ENCODE measurements at places on chromosomes 1 and 21. TPM values are rescaled to one million over a fixed set of nuclear protein-coding genes. Genes with fewer than 3 reads are reported as not detected.

The OR6N2 gene
- total RNA-seq, result not detected

The NMNAT1 gene
- total RNA-seq, result 2.8 TPM

- no peak overlapping the region for H3K27ac ChIP-seq
- no peaks in the 10 kb centered on the region for H3K27me3 ChIP-seq
Measured at GRCh38 chr1:154547105-154547732, 11.2 kb downstream of the UBE2Q1 start.

DNA sequence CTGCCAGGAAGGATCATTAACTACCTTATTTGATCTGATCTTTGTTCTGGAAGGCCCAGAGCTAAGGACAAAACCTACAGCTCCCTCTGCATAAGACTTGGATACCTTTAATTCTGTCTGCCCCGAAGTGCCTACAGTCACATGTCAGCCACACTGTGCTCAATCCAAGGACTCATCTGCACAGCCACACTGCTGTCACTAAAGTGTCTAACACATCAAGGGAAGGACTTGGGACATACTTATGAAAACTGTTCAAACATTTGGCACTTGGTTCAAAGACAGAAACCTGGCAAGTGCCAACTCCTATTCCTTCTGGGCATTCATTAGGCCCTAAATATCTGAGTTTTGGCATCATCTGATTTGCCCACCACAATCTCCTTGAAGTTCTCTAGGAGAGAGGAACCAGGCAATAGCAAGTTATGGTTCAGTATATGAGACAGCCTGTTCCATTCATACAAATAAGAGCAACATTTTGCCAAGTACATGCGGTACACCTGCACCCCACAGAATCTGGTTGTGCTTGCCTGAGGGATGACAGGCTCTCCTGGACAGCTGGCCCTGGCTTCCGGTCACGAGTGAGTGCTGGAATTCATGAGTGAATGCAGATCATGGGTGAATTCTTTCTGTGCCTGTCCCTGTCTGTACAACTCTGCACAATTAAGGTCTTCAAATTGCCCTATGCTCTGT is 105.9 kb downstream of the KCNK1 start:
- peaks cover 6% of the 10 kb centered on the region for H3K36me3 ChIP-seq
- H3K27me3 ChIP-seq, result peaks cover 6% of the 10 kb centered on the region
- no peak for DNase-seq
- no peak overlapping the region for H3K4me3 ChIP-seq
- no peak overlapping the region for H3K27ac ChIP-seq
- peaks cover 17% of the 10 kb centered on the region for H3K4me1 ChIP-seq

DNA sequence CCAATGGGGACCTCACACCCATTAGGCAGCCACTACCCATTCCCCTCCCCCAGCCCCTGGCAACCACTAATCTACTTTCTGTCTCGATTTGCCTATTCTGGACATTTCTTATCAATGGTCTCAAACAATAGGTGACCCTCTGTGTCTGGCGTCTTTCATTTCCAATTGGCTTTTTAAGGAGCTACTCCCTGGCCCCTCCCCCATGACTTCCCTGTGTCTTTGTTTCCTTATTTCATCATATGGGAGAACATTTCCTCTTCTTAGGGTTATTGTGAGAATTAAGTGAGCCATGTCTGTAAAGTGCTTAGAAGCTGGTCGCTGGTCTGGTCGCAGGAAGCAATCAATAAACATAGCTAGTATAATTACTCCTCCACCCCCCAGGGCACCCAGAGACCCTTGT is 80.9 kb downstream of the SPSB1 start:
- H3K36me3 ChIP-seq, result no peaks in the 10 kb centered on the region
- H3K4me3 ChIP-seq, result no peak overlapping the region
- no peak for DNase-seq
- H3K27me3 ChIP-seq, result no peaks in the 10 kb centered on the region

- DNase-seq, result peak; percentile 39
- no peaks in the 10 kb centered on the region for H3K36me3 ChIP-seq
- H3K27me3 ChIP-seq, result no peaks in the 10 kb centered on the region
- H3K4me3 ChIP-seq, result no peak overlapping the region
- H3K27ac ChIP-seq, result no peak overlapping the region
Measured at GRCh38 chr1:29893046-29893723, 656.9 kb downstream of the PTPRU start.

- no peaks in the 10 kb centered on the region for H3K4me1 ChIP-seq
- H3K27ac ChIP-seq, result no peak overlapping the region
- H3K4me3 ChIP-seq, result no peak overlapping the region
- no peaks in the 10 kb centered on the region for H3K27me3 ChIP-seq
- no peak for DNase-seq
Measured at GRCh38 chr1:29732453-29732852, 496.1 kb downstream of the PTPRU start.

GRCh38 chr1:41682845-41683625 is 198.6 kb upstream of the EDN2 start:
- H3K27ac ChIP-seq, result no peak overlapping the region
- H3K4me1 ChIP-seq, result 0 out of 2 replicates have a peak, but pooled peaks cover 4% of the 10 kb centered on the region
- H3K4me3 ChIP-seq, result no peak overlapping the region
- no peaks in the 10 kb centered on the region for H3K36me3 ChIP-seq
- DNase-seq, result no peak

GRCh38 chr1:87330885-87331364 is 2.2 kb downstream of the LMO4 start:
- peak overlapping the region; percentile 85 for H3K4me3 ChIP-seq
- H3K27ac ChIP-seq, result peak overlapping the region; percentile 99
- no peaks in the 10 kb centered on the region for H3K27me3 ChIP-seq
- DNase-seq, result no peak

The ADGRL2 gene
- total RNA-seq, result 80.2 TPM

The CLCNKB gene
- 2.5 TPM for total RNA-seq

DNA sequence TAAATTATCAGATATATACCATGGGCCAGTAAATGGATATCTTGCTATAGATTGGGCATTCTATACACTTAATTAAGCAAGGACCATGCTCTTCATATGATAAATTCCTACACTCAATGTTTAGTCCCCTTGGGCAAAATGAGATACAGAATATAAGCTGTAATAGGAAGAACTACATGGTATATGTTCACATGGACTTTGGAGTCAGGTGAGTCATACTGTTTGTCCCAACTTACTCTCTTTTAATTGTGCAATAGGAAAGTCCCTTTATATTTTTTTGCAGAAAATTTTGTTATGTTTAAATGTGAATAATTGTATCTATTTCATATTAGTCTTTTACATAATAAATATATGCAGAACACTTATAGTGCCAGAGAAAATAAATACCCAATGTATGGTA is 820.2 kb upstream of the ADAMTS5 start:
- H3K27me3 ChIP-seq, result no peaks in the 10 kb centered on the region
- no peak for DNase-seq
- no peak overlapping the region for H3K4me3 ChIP-seq
- H3K4me1 ChIP-seq, result peaks cover 13% of the 10 kb centered on the region
- H3K27ac ChIP-seq, result no peak overlapping the region
- peaks cover 4% of the 10 kb centered on the region for H3K36me3 ChIP-seq

DNA sequence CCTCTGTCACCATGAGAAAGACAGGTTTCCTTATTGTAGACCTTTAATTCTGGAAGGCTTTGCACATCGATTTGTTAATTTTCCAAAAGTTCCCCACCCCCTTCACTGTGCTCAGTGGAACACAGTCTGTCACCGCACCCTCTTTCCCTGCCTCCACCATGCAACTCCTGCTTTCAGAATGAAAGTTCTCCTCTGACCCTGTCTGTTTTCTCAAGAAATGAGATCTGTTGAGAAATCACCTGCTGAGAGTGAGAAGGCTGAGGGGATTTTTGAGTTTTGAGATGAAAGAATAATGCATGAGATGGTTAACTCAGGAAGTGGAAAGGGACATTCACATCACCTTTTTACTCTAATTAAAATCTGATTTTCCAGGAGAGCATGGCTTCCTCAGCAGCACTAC is 99.6 kb downstream of the CYYR1 start:
- DNase-seq, result no peak
- H3K4me1 ChIP-seq, result peaks cover 7% of the 10 kb centered on the region
- H3K27me3 ChIP-seq, result no peaks in the 10 kb centered on the region

GRCh38 chr1:195495720-195496635 is 1112.3 kb downstream of the KCNT2 start:
- no peaks in the 10 kb centered on the region for H3K27me3 ChIP-seq
- H3K36me3 ChIP-seq, result no peaks in the 10 kb centered on the region
- no peaks in the 10 kb centered on the region for H3K4me1 ChIP-seq
- H3K4me3 ChIP-seq, result no peak overlapping the region
- H3K27ac ChIP-seq, result no peak overlapping the region
- peak; percentile 36 for DNase-seq

The MATN1 gene
- 0.24 TPM for total RNA-seq

GRCh38 chr21:46393451-46393940 is 65.2 kb upstream of the DIP2A start:
- H3K27ac ChIP-seq, result 0 out of 2 replicates have a peak overlapping the region, but pooled peaks have one; percentile 36
- H3K4me1 ChIP-seq, result no peaks in the 10 kb centered on the region
- no peak overlapping the region for H3K4me3 ChIP-seq
- DNase-seq, result no peak
- H3K36me3 ChIP-seq, result peaks cover 39% of the 10 kb centered on the region
- no peaks in the 10 kb centered on the region for H3K27me3 ChIP-seq

GRCh38 chr1:54016343-54017282 is 1.4 kb downstream of the LDLRAD1 start:
- 0 out of 2 replicates have a peak, but pooled peaks cover 3% of the 10 kb centered on the region for H3K27me3 ChIP-seq
- peaks cover 9% of the 10 kb centered on the region for H3K4me1 ChIP-seq
- no peak overlapping the region for H3K27ac ChIP-seq
- no peak for DNase-seq
- no peaks in the 10 kb centered on the region for H3K36me3 ChIP-seq

DNA sequence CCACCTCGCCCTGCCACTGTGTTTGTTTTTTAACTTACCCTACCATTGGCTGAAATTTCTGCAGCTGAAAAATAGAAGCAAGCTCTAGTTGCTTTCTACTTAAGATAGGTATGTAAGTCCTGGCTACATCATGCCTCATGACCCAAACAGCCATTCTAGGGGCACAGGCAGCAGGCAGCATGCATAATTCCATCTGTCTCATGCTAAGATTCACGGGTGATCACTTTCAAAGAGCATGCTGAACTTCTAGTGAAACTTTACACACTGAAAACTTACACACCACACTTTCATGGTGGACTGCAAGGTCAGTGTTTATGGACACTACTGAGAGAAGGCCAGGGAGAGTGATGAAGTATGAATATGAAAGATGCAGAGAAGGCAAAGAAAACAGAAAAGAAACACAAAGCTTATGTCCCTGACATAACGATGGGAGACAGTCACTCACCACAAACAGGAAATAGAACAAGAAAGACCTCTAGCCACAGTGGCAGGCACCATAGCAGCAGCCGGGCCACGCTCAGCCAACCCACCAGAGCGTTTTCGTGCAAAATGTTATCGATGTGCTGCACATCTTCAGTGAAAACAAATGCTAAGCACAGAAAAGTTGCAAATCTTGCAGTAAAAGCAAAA is 102.3 kb upstream of the TIAM1 start:
- no peak overlapping the region for H3K4me3 ChIP-seq
- H3K4me1 ChIP-seq, result peaks cover 15% of the 10 kb centered on the region

- DNase-seq, result peak; percentile 40
- peaks cover under 1% of the 10 kb centered on the region for H3K4me1 ChIP-seq
- H3K36me3 ChIP-seq, result peaks cover 9% of the 10 kb centered on the region
- H3K27ac ChIP-seq, result no peak overlapping the region
- no peaks in the 10 kb centered on the region for H3K27me3 ChIP-seq
Measured at GRCh38 chr1:44002606-44003157, 11.3 kb downstream of the CCDC24 start.

The IRF6 gene
- total RNA-seq, result 16.6 TPM

GRCh38 chr1:165753934-165754333 is 14.7 kb downstream of the TMCO1 start:
- H3K36me3 ChIP-seq, result peaks cover 16% of the 10 kb centered on the region
- no peak overlapping the region for H3K27ac ChIP-seq
- DNase-seq, result no peak
- H3K4me1 ChIP-seq, result no peaks in the 10 kb centered on the region
- no peak overlapping the region for H3K4me3 ChIP-seq
- no peaks in the 10 kb centered on the region for H3K27me3 ChIP-seq

DNA sequence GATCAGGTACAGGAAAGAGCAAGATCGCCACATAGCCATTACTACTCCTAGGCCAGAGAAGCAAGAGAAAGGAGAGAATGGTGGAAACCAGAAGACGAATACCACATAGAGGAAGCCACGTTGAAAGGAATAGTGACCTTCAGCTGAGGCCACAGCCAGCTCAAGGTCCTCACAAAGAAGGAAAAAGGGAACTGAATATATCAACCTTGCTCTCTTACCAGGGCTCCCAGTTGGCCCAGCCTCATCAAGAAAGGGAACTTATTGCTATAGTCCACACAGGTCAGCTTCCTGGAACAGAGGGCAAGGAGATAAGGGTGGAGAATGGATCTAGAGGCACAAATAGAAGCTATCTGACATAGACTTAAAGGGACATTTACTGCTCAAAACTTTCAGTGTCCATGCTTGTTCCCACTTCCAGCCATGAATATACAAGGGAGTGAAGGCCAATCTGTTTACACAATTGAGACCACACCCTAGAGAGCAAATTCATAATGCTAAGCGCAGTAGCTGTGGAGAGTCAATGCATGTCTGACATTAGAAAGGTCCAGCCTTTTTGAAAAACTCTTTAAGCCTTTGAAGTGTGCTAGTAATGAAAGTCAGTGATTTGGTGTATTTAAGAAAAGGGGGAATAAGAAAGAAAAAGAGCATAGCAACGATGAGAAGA is 120.7 kb upstream of the ZC3H11B start:
- no peaks in the 10 kb centered on the region for H3K36me3 ChIP-seq
- H3K27me3 ChIP-seq, result no peaks in the 10 kb centered on the region
- H3K4me3 ChIP-seq, result no peak overlapping the region
- H3K27ac ChIP-seq, result no peak overlapping the region
- DNase-seq, result no peak
- no peaks in the 10 kb centered on the region for H3K4me1 ChIP-seq

The CNR2 gene
- not detected for total RNA-seq

DNA sequence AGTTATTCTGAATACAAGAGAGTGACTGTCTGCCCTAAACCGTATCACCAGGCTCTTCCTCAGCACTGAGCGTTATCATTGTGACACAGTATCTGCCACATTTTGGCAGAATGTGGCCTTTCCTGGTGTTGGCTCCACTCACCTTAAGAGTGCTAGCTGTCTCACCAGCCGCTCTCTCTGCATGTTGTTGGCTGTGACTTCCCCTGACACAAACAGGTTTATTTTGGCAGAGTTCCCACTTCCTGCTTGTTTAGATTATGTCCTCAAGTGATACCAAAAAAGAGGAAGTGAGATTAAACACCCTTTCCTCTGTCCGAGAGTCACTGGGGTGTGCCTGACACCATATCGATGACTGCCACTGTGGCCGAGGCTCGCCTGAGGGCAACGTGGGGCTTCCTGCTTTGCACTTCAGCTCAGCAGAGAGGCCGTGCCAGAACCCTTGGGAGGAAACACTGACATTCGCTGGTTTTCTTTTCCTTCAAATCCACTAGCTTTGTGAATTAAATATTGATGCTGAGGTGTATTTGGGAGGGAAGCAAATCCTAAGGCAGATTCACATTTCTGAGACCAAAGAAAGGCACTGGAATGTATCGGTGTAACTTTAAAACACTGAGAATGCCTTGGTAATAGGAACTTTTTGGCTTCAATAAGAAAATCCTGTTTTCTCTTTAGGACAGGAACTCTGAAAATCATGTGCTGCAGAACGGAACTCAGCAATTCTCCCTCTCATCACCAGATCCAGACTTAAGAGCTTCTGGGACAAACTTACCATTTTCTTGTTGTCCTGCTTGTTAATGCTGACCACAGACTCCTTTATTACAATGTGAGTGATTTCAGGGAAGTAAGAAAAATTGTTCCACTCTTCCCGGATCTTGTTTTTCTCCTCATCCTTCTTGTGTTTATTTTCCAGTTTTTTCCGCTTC is 102.1 kb downstream of the JAK1 start:
- no peak for DNase-seq
- H3K27me3 ChIP-seq, result no peaks in the 10 kb centered on the region
- peaks cover 11% of the 10 kb centered on the region for H3K4me1 ChIP-seq
- peaks cover 21% of the 10 kb centered on the region for H3K36me3 ChIP-seq
- H3K4me3 ChIP-seq, result no peak overlapping the region

The AIRE gene
- 0.09 TPM for total RNA-seq

The KIF26B gene
- 1.2 TPM for total RNA-seq

The FBLIM1 gene
- total RNA-seq, result 76.6 TPM

Measured in WTC11 (cell line).